Osteocyte (in vitro differentiated cells): ENCODE measurements at places on chromosomes 7 and 10.

DNA sequence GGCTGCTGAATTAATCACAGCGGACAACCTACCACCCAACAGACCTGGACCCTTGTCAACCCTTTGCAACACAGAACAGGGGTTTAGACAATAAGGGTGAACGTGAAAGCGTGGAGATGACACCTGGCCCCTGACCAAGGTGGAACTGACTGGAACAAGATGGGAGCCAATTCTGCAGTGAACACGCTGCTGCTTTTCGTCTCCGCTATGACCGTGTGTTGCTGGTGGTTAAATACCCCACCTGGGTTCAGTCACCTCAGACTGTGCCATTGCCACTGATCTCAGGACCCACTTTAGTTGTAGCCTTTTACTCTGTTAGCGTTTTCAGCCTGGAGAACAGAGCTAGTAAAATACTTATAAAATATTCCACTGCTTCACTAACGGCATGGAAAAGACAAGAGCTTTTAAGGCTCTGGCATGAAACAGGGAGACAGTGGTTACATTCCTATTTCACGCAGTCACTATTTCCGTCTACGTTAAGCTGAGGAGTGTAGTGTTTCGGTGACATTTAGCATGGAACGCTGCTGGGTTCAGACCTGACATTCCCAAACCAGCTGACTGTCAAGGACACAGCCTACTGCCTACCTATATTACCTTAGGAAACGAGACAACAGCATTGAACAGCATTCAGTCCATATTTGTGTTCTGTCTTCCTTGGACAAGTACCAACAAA, 119.5 kb upstream of the PRSS1 start:
- DNase-seq, result no peak

DNA sequence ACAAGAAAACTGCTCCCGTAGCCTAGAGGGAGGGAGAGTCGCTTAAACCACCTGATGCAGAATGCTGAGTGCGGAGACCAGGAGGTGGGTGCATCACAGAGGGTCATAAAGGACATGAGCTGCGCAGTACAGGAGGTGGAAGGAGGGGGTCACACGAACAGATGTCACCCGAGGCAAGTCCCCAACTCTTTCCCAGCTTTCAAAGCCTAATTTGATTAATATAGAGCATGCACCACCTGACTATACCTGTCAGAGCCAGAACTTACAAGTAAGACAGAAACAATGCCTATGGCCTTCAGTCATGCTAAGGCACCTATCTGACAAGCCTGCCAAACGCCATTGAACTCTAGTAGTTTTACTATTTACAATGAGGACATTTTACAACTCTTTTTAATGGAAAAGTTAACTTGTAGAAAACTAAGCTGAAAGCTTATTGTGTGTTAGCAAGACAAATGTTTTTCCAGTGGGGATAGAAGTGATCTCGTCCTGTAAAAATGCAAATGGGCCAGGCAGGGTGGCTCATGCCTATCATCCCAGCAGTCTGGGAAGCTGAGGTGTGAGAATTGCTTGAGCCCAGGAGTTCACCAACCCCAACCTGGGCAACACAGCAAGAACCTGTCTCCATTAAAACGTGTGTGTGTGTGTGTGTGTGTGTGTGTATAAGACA, 1.1 kb upstream of the VOPP1 start:
- no peak for DNase-seq

DNA sequence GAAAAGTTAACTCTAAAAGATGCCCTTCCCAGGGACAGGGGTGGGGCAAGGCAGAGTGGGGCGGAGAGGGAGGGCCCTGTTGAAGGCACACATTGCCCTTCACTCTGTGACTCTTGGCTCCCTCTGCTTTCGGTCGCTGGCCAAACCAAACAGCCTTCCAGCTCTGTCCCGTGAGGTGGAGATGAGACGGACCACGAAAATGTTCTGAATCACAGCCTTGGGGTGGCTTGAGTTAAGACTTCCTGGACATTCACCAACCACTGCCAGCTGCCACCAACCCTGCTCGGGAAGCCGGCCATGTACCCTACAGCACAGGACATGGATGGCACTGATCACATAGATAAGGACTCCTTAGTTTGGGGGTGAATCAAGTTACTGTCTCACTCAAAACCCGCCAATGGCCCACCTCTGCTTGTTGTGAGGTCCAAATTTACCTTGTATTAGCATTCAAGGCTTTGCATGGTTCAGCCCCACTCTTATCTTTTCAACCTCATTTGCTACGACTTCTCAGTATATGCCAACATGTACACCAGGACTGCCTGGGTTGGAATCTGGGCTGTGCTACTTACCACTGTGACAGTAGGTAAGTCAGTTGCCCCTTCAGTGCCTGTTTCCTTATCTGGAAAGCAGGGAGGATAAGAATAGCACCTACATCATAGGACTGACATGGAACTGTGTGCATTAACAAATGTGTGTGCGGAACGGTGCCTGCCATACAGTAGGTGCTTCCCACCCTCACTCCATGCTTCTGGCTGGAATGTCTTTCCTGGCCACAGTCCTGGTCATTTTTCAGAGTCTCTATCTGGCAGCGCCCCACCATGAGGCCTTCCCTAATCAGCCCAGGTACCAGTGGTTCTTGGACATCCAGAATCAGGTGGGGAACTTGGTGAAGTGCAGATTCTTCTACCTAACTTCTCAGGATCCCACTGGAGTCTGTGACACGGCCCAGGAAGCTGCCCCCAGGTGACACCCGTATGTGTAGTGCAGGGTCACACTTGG, 28.0 kb downstream of the ITPRIP start:
- no peak for DNase-seq

DNA sequence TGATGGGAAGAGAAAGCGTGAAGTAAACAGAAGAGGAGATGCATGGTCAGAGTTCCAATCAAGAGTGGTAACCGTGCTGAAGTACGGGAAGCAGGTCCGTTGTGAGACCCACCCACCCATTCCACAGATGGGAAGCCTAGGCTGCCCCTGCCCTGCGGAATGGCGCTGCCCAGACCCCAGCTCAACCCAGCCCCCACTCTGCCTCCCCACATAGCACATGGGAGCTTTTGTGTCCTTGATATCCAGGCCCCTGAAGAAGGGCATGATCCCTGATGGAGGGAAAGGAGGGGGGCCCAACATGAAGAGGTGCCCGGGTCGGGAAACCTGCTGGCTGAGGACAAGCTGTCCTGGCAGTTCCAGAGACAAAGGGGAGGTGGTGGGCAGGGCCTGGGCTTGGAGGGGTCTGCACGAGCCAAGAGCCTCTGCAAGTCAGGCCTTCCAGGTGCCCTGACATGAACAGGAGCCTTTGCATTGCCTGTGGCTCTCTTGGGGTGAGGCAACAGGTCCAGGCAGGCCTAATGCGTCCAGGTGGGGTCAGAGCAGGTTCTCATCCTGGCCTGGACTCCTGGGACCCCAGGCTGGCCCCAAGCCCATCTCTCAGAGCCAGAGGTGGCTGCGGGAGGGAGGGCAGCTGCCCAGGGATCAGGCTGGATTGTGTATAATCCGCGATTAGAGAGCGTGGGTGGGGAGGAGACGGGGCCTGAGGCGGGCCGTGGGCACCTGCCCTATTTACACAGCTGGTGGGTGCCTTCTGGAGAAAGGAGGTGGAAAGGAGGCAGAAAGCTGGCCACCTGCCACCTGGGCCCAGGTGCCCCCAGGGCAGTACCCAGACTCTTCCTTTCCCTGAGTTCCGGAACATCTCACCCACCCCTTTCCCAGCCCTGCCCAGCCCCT, 23.5 kb downstream of the YKT6 start:
- DNase-seq, result no peak

DNA sequence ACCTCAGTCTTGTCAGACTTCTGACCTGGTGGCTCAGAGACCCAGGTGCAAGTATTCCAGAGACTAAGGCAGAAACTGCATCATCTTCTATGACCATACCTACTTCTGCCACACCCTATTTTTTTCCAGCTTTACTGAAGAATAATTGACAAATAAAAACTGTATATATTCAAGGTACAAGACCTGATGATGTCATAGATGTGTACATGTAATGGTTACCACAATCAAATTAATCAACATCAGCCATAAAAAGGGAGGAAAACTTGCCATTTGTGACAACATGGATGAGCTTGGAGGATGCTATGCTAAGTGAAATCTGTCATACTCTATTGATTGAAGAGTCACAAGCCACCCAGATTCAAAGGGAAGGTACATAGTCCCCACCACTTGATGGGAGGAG, 815.6 kb downstream of the SORCS1 start:
- no peak for DNase-seq

DNA sequence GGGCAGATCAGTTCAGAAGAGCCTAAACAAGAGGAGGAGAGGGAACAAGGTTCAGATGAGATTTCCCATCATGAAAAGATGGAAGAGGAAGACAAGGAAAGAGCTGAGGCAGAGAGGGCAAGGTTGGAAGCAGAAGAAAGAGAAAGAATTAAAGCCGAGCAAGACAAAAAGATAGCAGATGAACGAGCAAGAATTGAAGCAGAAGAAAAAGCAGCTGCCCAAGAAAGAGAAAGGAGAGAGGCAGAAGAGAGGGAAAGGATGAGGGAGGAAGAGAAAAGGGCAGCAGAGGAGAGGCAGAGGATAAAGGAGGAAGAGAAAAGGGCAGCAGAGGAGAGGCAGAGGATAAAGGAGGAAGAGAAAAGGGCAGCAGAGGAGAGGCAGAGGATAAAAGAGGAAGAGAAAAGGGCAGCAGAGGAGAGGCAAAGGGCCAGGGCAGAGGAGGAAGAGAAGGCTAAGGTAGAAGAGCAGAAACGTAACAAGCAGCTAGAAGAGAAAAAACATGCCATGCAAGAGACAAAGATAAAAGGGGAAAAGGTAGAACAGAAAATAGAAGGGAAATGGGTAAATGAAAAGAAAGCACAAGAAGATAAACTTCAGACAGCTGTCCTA, 52.7 kb upstream of the AGBL3 start:
- DNase-seq, result no peak

DNA sequence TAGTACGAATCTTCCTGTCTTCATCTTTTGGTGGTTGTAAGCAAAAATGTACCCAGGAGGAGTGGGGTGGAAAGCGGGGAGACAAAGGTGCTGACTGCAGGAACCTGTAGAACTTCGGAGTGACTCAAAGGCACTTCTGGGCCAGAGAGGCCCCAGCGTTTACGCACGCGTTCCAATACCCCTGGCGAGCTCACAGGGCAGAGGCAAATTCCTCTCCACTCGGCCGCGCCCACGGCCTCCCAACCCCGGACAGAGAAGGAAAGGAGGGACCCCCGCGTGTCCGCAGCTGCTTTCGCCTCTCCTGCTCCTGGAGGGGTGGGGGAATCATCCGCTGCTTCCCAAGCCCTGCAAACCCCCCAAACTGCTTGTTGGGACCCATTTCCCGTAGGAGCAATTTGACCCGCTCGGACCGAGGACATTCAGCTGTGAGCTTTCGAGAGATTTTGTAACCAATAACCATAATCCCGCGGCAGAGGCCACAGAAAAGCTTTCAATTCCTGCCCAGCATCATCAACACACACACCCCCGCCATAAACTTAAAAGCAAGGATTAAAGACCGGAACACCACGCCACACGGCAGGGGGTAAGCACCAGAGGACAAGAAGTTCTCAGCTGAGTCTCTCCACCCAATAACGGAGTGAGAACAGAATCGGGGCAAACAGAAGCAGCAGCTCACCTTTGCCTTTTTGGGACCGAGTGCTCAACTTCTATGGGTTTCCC, 2.3 kb downstream of the IGF2BP3 start:
- DNase-seq, result no peak

GRCh38 chr7:84247591-84247990, 53.0 kb upstream of the SEMA3A start:
- no peak for DNase-seq

- peak; percentile 80 for DNase-seq
Observed at GRCh38 chr10:1204434-1205326, 148.5 kb downstream of the WDR37 start.

DNA sequence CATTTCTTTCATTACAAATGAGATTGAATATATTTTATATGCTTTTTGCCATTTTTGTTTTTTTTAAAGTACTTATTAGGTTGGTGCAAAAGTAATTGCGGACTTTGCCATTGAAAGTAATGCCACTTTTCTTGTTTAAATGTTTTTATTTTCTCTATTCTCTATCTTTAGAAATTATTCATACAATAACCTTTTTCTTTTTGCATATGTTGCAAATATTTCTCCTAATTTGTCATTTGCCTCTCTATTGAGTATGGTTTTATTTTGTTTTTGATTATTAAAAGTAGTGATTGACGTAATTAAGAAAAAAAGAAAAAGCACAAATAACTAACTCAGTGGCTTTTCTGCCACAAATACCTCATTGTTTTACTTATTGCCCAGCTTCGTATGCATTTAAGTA, 172.4 kb downstream of the NPSR1 start:
- DNase-seq, result no peak

- DNase-seq, result peak; percentile 56
Observed at GRCh38 chr10:130463104-130463875, 327.1 kb downstream of the GLRX3 start.

DNA sequence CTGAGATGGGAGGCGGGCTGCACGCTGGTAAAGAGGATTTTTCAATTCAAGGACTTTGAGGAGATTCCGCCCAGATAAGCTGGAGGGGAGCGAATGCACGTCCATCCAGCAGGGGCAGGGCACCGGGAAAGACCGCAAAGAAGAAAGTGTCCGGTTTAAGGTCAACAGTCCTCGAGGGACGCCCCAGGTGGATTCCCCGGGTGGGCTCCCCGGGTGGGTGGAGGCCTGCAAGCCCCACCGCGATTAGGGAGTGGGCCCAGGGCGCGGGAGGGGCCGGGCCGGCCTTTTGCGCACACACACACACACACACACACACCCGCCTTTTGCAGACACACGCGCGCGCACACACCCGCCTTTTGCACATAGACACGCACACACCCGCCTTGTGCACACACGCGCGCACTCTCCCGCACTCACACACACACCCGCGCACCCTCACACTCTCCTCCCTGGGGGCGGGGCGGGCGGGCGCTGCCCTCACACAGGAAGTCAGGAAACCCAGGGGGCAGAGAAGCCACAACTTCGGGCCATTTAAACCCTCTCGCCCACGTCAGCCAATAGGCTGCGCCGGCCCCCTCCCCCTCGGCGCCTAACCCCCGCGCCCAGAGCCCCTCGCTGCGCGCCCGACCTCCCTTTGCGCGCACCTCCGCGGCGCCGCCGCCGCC, 615 bp downstream of the ARHGAP12 start:
- no peak for DNase-seq

- DNase-seq, result peak; percentile 95
Observed at GRCh38 chr7:6435486-6436384, 12.0 kb downstream of the DAGLB start.

- no peak for DNase-seq
Observed at GRCh38 chr7:47552621-47553020, 29.3 kb downstream of the TNS3 start.

DNA sequence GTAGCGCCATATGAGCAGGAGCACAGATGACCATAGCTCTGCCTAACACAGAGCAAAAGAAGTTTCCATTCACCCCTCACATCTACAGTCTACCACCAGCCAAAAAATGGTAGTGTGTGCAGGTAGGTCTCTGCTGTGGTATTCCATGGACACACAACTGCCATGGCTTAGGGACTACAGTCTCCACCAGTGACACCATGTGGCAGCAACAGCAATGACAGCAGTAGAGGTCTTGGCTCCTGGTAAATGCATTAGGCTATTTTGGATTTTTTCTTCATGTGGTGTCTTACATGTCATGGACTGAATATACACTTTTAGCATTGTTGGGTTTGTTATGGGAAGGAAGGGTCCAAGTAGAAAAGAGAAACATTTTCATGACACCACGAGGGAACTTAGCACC, 70.1 kb upstream of the CABCOCO1 start:
- DNase-seq, result no peak
